WTC11 (cell line): ENCODE measurements at places on chromosomes 6 and 20.

DNA sequence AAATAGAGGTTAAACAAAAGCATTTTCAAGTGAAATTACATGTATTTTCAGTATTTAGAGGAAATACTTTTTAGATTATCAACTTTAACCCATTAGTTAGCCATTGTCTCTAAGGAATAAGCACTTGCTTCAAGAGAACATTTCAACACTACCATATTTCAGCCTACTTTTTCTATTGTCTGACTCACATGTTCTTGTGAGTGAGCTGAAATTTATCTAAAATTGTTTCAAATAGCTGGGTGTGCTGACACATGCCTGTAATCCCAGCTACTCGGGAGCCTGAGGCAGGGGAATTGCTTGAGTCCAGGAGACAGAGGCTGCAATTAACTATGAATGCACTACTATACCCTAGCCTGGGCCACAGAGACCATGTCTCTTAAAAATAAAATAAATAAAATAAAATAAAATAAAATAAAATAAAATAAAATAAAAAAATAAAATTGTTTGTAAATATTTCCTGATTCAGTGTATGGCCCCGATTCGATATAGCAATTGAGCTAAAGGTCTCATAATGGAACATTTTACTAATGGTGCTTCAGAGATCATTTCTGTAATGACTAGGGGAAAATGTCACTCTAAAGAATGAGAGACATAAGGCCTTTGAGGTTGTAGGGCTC, 324.6 kb upstream of the PLCB4 start:
- no peak for DNase-seq

DNA sequence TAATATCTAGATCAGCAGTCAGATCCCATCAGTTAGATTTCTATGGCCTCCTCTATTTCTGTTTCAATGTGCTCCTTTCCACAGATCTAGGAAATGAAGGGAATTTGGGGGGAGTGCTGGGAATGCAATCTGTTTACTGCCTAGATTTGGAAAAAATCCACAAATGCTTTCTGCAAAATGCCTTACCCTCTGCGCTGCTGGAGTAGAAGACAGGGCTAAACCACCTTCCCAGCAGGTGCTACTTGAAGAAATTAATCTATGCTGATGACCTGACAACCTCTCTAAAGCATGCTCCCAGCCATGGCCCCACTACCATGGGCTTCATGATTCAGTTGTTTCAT, 46.2 kb downstream of the LY86 start:
- DNase-seq, result no peak

DNA sequence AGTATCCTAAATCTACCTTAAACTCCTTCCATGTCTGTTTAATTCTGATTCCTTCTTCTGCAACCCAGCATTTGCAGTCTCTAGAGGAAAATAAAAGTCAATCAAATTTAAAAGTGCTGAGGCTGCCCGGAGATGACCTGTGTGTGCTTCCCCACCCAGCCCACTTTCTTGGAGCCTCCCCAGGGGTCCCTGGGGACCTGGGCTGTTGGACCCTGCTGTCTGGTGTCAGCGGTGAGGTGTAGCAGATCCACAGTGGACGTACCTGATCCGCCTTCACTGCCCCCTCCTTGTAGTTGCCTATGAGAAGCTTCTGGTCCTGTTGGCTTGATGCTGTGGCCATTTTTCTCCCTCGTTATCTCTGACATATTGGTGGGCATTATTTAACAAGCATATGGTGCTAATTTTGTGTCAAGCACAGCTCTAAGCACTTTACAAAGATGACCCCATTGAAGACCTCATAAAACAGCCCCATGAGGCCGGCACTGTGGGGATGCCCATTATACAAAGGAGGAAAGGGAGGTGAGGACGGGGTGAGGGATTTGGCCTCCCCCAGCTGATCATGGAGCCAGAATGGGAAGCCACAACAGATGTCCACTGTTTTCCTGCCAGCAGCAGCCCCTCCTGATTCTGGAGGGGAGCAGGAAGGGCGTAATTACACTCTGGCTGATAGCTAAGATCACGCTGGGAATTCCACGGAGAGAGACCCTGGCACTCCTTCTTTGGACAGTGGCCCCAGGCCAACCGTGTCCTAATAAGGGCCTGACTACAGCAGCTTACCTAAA, 628.2 kb downstream of the CDH26 start:
- DNase-seq, result no peak

GRCh38 chr6:161486361-161487216, 212.7 kb upstream of the AGPAT4 start:
- no peak for DNase-seq

DNA sequence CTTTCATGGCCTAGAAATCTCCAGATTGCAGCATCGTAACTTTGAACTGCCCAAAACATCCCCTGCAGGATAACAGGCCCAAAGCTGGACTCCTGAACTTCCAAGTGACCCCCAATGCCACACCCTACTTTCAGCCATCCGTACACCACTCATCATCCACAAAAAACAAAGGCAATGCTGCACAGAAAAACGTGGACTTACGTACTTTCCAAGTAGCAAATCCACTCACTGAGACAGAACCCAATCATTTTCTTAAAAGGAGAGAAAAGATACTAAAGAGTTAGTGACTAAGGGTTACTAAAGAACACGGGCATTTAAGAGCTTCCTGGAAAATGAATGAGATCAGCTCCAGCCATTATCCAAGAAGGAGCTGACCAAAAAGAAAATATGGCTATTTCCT, 211.0 kb downstream of the WDR27 start:
- DNase-seq, result no peak

- DNase-seq, result no peak
These were observed 261.0 kb upstream of the THEMIS start for GRCh38 chr6:128161839-128162238.

- no peak for DNase-seq
These were observed 347.7 kb downstream of the PRKN start for GRCh38 chr6:162379757-162380409.

DNA sequence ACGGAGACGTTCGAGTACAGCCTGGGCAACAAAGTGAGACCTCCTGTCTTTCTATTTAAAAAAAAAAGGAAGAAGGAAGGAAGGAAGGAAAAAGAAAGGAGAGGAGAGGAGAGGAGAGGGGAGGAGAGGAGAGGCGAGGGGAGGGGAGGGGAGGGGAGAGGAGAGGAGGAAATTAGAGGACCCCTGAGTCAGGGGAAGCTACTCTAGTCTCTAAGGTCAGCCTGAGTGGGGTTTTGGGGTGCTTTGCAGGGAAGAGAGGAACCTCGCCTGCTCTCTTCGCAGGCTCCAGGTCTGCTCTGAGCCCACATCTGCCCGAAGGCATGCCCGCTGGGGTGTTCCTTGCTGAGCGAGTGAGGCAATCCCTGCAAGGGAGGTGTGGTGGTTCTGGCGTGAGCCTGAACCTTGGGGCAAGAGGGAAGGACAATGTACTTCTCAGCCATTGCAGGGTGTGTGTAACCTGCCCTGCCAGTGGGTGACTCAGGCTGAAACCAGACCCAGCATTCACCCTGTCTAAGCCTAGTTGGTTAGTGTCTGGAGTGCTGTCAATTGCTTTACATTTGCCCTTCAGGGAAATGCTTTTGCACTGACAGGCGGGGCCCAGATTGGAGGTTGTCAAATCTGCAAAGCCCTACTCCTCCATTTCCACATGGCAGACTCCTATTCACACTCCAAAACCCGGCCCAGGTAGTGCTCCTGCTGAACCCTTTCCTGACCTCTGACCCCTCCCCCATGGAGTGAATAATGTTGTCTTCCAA, 15.3 kb upstream of the MMP9 start:
- DNase-seq, result no peak

GRCh38 chr20:44247131-44247571, at the start of gene GDAP1L1:
TSS of gene GDAP1L1 (plus strand) at chr20:44247308. CDS start at chr20:44247335, 27 bp downstream.
- DNase-seq, result peak; percentile 73
